ENCODE measurements at places on chromosomes 6 and 20.

DNA sequence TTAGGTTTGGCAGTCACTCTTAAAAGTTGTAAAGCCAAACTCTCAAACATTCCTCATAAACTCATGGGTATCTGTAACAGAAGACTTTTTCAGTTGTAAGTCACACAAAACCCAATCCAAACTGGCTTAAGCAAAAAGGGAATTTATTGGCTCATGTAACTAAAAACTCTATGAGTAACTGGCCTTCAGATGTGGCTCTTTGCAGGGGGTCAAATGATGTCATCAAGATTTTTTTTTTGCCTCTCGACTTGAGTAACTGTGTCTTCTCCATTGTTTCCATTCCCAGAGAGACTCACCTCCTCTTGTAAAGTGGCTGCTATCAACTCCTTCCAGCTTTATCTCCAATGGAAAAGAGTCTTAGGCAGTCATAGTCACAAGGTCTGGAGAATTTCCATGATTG is 645.0 kb downstream of the DHX35 start:
- DNase-seq = no peak

DNA sequence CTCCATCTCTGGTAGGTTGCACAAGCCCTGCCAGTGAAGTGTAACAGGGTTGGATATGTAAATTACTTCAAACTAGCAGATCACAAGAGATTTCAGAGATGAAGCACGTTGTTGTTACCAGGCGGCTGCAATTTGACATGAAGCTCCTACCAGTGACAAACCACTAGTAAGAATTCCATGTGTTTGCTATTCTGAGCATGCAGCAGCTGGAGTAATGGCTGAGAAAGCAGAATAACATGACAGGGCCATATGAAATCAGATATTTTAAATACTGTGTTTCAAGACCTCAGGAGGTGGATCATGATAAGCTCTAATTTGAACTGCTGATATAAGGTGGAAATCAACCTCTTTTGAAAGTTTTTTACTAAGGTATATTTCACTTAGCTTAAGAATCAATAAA is 11.4 kb downstream of the RIN2 start:
- DNase-seq = no peak

GRCh38 chr20:52461582-52461981 is 270.0 kb upstream of the ZFP64 start:
- DNase-seq = no peak

GRCh38 chr6:33140556-33140955 is 51.7 kb downstream of the COL11A2 start:
- no peak for DNase-seq

GRCh38 chr6:137011406-137011805 is 33.4 kb downstream of the IL20RA start:
- no peak for DNase-seq

DNA sequence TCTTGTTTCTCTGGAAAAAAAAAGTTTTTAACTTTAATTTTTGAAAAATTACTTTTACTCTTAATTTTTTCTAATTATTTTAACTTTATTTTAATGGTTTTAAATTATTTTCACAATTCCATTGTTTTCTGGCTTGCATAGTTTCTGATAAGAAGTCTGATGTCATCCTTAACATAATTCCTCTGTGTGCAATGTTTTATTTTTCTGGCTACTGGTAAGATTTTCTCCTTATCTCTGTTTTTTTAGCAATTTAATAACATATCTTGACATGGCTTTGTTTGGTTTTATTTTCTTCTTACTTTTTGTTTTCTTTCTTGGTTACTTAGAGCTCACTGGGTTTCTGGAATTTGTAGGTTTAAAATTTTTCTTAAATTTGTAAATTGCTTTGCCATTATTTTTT is 114.8 kb downstream of the TBXT start:
- DNase-seq = no peak

GRCh38 chr20:47805951-47806350 is 20.7 kb upstream of the SULF2 start:
- DNase-seq = no peak

GRCh38 chr6:20432692-20433091 is 31.0 kb downstream of the E2F3 start:
- DNase-seq = no peak

DNA sequence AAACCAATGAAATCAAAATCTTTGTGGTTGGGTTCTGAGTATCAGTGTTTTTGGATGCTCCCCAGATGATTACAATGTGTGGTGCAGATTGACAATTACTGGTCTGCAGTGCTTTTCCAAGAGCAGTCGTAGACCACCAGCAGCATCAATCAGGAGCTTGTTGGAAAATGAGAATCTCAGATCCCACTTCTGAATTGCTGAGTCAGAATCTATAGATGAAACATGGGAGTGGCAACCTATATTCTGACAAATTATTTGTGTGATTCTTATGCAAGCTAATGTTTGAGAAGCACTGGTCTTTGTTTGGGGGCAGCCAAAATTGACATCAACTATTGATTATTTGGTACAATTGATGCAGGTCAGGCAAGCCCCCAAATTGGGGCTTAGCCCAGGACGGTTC is 539.9 kb upstream of the BTBD3 start:
- no peak for DNase-seq

DNA sequence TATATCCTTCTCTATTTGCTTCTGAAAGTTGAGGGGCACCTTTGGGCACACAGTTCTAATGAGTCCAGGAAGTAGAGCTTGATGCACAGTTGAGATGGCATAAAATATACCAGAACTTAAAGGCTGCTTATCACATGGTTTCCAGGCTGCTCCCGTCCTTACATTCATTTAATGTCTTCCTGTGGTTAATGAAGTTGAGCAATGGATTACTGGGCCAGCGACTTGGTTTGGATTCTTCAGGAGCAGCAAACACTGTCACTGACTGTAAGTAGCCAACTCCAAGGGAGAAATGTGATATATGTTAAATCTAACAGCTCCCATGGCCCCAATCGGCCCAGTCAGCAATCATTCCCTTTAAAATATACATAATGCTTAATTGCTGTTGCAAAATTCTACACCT is 9.0 kb upstream of the TSHZ2 start:
- no peak for DNase-seq

GRCh38 chr20:48180024-48180423 is 394.7 kb upstream of the SULF2 start:
- DNase-seq = no peak
